Activated T-helper 9 cell treated with anti-CD3 and anti-CD28 coated beads, Interleukin-2, amount 50 U/mL, for 16 hours (primary cell): ENCODE measurements at places on chromosomes 4 and X.

GRCh38 chr4:27702730-27703431, 842.2 kb downstream of the STIM2 start:
- DNase-seq, result no peak

GRCh38 chr4:187478292-187479140, 517.1 kb upstream of the ZFP42 start:
- no peak for DNase-seq

DNA sequence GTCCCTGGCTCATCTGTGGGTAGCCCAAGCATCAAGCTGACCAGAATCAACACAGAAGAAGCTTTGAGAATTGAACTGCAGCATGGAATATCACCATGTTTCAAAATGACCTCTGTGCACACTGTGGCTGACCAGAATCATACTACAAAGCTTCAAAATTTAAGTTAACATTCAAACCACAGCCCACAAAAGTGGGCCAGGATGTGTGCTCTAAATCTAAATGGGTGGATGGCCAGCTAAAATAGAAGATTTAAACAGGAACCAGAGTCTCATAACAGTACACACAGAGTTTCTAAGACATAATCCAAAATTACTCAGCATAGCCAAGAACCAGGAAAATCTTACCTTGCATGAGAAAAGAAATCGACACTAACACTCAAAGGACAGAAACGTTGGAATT, 46.1 kb downstream of the KLF3 start:
- DNase-seq, result no peak

- DNase-seq, result no peak
Observed at GRCh38 chr4:147877308-147877771, 145.5 kb downstream of the ARHGAP10 start.

DNA sequence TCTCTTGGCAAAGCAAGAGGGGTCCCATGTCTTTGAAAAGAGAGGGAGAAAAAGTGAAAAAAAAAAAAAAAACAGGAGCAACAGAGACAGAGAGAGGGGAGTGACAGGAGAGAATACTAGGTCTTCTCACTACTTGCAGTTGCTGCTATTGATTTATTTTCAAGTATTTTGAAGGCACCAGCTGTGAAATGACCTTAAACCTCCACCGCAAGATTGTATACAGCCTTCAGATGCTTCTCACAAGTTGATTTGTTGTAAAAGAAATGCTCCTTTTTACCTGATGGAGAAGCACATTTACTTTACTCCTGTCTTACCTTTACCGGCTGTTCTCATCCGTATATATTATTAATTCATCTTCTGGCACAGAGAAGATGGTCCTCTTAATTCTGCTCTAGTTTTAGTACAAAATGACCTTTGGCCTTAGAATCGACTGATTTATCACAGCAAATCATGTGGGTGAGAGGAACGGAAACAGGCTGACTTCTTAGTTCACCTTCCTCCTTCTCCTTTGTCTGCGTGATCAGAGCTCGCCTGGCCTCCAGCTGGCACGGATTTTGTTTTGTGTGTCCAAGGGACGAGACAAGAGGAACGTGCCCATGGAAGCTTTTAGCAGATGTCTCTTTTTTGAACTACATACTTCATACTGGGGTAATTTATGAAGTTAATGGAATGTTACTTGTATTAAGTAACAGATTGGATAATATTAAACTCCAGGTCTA, 82.4 kb upstream of the PACRGL start:
- no peak for DNase-seq

DNA sequence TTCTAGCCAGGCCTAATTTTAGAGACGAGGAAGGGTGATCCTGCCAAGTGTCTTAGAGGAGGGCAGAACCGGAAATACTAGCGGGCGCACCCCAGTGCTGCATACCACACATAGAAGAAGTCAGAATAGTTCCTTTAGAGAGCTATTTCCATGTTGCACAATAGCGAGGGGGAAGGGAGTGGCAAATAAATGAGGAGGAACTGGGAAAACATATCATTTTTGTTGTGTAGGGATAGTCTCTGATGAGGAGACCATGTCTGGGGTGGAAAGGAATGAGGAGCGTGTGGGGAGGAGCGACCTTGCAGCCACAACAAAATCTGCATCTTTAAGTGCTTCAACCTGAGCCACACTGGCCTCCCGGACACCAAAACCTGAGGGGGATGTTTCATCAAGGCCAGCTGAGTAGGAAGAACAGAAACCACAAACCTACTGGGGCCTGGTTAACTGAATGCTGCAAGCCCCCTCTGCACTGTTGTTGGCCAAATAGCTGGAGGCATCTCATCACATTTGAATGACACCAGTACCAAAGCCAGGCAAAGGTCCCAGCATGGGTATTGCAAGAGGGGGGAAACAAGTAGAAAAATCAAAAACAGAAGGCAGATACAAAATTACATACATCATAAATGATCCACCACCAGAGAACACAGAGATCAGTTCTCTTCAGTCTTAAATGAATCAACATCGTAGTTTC, 26.7 kb upstream of the C1QTNF7 start:
- DNase-seq, result no peak

DNA sequence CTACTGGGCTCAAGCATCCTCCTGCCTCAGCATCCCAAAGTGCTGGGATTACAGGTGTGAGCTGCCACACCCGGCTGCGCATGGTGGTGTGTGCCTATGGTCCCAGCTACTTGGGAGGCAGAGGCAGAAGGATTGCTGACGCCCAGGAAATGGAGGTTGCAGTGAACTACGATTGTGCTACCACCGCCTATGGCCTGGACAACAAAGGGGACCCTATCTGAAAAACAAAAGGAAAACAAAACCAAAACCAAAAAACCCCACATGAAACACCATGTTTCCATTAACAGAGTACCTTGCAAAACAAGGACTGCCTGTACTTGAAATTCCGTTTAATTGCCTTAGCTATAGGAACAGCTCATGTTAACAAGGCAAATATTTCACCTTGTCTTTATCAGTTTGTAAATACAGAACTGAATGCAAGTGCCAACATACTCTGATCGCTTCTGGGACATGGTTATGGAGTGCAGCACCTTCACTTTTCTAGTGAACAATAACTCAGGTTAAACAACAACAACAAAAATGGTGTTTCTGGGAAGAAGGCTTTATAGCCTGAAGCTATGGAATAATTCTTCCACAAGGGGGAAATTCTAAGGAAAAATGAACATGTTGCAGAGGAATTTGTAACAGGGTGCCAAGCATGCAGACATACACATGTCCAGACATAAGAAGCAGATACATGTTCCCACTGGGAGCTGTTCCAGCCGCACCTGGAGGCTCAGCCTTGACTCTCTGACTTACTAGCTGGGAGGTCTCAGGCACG, 73.2 kb upstream of the STS start:
- no peak for DNase-seq

DNA sequence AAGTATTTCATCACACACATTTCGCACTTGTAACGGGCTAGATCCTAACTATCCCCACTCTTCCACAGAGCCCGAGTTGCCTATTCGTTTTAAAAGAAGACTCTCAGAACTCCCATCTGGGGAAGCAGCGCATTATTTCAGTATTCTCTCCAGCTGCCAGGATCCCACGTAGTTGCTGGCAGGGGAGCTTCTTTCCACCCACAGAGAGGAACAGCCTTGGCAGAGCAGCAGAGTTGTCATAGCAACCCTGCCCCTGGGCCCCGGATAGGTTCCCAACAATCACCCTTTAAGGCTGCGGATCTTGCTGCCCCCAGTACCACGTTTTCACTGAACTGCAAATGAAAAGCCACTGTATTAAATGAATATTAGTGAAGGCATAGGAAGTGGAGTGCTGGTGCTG, 106.7 kb downstream of the GPM6A start:
- DNase-seq, result no peak

DNA sequence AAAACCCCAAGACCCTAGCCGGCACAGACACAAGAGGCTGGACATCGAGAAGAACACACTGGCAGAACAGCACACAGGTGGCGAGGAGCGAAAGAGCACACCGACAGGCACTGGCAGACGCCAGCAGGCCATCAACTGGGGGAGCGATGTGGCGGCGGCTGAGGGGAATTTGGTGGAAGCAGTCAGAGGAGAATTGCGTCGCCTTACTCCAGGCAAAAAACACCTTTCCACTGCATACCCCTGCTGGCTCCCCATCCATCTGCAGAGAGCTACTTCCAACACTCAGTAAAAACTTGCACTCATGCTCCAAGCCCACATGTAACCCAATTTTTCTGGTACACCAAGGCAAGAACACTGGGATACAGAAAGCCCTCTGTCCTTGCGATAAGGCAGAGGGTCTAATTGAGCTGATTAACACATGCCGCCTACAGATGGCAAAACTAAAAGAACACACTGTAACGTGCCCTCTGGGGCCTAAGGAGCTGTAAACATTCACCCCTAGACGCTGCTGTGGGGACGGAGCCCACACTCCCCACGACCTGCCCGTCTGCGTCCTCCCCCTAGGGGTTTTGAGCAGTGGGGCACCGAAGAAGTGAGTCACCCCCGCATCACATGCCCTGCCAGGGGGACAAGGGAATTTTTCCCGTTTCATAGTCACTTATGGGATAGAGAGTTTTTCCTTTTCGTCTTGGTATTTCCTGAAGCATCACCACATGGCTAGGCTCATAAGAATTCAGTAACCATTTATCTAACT, 262.3 kb downstream of the KCTD8 start:
- DNase-seq, result no peak

DNA sequence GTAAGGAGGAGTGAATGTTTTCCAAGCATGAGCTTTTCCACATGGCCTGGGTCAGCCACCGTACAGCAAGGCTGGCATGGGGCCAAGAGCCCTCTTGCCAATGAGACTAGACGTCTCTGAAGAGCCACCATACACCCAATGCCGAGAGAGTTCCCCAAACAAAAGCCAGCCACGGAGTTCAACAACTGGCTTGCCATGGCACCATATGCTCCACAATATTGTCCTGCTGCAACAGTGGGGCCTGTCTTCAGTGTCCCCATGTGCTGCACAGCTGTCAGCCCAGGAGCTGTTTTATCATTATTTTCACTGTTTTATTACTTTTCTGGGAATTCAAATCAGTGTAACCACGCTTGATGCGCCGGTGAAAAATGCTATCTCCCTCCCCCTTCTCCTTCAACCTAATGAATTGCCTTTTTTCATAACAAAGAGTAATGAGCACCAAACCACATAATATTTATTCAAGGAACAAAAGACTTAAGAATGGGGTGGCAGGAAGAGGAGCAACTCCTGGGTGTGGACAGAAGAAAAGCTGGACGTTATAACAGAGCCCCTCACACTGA, 18.4 kb downstream of the MAML3 start:
- no peak for DNase-seq

DNA sequence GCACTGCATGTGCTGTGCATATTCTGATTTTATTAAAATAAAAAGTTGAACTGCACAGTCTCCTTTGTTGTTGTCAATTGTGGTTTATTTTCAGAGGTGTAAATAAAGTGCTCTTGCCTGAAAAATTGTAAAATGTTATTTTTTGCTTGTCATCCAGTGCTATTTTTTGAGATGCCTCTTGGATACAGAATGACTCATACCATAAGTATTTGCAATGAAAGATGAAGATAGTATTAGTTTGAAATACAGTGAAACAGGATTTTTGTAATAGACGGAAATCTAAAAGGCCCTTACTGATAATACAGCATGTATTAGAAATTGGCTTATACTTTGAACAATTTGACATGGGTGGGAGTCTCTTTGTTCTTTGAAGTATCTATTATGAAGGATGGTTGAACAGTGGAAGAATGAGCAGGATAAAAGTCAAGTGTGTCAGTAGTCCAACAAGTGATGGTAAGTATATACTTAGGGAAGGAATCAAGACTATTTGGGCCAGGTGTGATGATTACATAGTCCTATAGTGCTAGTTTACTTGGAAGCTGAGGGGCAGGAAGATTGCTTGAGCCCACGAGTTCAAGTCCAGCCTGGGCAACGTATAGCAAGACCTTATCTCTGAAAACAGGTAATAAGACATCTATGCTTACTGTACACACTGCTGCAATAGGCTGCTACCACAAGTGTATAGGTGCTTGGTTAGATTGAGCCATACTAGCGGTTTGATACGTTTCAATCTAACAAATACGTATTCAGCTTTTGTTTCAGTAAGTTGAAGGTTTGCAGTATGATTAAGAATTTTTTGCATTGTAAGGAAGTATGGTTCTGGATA, 16.4 kb downstream of the DDX3X start:
- DNase-seq, result no peak

DNA sequence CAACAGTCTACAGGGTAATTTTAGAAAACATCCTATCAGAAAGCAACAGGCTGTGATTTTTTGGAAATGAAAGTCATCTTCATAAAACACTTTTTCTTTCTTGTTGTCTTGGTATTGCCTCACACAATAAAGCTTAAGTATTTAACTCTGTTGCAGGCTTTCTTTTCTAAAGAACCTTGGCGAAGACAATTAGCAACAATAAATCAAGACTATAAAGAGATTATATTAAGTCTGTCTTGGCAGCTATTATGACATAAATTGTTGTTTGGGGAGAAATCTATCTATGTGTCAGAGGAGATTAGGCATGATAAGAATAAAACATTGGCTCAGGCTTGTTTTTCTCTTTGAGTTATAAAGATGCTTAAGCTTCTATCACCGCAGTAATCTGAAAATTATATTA, 1774.8 kb downstream of the ARAP2 start:
- no peak for DNase-seq

- DNase-seq, result no peak
Observed at GRCh38 chr4:11050766-11051165, 366.2 kb upstream of the CLNK start.

GRCh38 chr4:143294310-143294709, 42.4 kb upstream of the GAB1 start:
- no peak for DNase-seq

- no peak for DNase-seq
Observed at GRCh38 chr4:52477191-52477780, 181.8 kb downstream of the USP46 start.

GRCh38 chr4:108979759-108980158, 216.9 kb upstream of the ETNPPL start:
- no peak for DNase-seq
